Esophagus squamous epithelium (tissue), 5 donors: ENCODE measurements at places on chromosomes 11 and 22.
A peak's percentile ranks its signal among the peaks of the same experiment; 100 is the strongest.

GRCh38 chr22:19232623-19233022 is 54.1 kb upstream of the SLC25A1 start:
- no peak for DNase-seq

DNA sequence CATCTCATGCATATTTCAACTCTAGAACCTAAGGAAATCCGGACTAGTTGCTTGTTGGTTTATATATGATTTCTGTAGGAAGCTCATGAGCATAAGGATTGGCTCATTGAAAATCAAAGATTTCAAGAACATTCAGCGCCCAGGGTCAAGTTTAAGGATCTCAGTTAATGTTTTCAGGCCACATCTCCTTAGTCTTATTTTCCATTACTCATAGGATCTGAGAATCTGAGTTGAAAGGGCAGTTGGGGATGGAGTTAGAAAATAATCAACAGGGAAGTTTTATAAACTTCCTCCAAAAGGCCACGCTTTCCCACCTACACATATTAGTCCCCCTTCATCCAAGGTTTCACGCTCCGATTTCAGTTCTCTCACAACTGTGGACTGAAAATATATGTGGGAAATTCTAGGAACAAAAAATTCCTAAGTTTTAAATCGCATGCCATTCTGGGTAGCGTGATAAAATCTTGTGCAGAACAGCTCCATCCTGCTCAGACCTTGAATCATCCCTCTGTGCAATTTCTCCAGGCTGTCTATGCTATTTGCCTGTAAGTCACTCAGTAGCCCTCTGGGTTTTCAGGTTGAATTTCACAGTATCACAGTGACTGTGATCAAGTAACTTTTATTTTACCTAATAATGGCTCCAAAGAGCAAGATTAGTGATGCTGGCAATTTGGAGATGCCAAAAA is 160.2 kb downstream of the KIRREL3 start:
- DNase-seq: no peak

- DNase-seq: no peak
Measured at GRCh38 chr11:119741369-119742262, 12.6 kb upstream of the NECTIN1 start.

GRCh38 chr11:19673924-19674729 is 38.5 kb upstream of the NAV2 start:
- no peak for DNase-seq

GRCh38 chr11:62461740-62462507 is 43.1 kb downstream of the SCGB1A1 start:
- DNase-seq: no peak

DNA sequence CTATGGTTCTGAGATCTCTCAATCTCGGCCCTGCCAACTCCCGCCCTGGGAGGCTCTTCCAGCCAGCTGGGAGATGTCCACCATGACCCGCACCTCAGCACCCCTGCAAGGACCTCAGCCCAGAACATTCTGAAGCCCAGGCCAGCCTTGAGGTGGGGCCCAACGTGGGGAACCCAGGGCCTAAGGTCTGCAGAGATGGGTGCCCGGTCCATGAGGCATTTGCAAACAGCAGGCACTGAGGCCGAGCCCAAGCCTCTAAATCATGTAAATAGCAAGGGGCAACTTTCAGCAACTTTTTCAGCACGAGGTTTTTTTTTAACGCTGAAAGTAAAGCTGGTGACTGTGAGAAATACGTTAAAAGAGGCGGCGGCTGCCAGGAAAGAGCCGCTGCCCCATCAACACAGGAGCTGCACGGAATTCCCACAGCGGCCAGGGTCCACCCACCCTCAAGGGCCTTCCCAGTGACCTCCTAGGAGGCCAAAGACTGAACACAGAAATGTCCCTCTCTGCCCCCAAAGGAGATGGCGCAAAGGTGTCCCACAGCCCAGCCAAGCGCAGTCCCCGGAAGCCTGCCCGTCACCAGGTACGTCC is 46.9 kb downstream of the BRD1 start:
- no peak for DNase-seq

DNA sequence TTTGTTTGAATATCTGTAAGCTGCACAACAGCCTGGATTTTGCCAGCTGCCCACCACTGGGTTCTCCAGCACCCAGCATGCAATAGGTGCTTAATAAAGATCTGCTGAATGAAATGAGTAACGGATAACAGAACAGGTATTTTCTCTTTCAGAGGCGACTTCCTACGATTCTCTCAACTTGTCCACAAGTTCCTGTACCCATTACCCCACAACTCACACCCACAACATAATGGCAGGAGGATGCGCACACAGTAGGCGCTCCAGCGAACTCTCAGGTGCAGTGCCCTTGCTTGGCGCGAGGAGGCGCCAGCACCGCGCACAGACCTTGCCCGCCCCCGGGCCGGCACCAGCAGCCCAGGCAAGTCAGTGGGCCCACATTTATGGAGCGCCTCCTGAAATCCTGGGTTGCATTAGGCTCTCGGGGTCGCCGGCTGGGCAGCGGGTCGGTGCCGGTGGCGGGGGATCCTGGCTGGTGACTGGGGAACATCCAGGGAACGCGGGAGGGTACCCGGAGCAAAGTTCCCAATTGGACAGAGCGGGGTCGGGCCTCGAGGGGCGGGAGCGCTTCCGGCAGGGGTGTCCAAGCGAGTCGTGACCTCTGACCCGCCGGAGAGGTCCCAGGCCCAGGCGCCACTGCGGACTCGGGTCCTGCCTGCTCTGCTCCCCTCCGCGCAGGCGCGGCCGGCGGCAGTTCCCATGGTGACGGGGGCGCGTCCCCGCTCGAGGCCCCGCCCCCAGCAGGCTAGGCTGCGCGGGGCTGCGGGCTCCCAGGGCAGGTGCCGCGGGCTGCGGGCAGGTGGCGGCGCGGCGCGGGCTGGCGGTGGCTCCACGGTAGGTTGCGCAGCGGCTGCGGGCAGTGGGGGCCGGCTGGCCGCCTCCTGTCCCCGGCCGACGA is at the start of gene KIAA1671:
KIAA1671 (plus strand) TSS at position 775 of the 895 bp plus-strand sequence. CDS start 75,284 bp downstream, outside the sequence.
- no peak for DNase-seq

DNA sequence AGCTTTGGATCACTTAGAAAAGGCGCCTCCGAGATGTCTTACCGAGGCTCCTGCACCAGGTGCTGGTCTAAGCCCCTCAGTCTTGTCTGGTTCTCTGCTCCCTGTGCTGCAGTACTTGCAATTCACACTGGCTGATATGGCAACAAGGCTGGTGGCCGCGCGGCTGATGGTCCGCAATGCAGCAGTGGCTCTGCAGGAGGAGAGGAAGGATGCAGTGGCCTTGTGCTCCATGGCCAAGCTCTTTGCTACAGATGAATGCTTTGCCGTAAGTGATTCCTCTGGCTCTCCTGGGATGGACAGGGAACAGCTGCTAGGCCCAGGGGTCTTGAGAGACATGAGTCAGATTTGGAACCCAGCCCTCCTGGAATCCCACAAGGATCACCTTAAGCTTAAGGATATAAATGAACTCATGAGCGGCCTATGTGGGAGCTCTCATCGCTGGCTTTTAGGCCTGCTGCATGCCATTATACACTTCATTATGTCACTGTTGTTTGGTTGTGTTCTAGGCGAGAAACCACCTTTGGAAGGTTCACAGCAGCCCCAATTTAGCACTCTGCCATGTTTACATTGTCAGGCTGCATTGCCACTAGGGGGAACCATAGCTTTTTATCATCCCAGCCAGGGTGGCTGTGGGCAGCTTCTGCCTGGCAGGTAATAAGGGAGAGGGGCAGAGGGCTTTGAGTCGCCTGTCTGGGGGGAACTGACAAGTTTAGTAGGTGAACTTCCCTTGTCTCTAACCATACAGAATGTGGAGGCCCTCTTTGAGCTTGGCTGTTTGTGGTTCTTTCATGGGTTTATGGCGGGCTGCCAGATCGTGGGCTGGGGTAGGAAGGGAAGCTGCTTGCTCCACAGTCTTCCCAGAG is 8.5 kb downstream of the ACAD8 start:
- no peak for DNase-seq

DNA sequence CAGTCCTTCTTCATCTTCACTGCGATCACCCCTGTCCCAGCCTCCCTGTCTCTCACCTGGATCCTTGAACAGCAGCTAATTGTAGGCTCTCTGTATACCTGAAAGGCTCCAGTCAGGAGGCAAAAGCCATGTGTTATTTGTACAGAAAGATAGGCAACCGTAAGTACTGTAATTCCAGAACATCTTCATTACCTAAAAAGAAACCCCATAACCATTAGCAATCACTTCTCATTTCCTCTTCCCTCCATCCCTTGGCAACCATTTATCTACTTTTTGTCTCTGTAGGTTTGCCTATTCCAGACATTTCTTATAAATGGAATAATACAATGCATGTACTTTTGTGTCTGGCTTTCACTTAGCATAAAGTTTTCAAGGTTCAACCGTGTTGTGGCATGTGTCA is 17.8 kb downstream of the NAGA start:
- DNase-seq: no peak

GRCh38 chr22:43234264-43234988 is 47.5 kb upstream of the TTLL12 start:
- DNase-seq: no peak

GRCh38 chr11:60974726-60975125 is 3.2 kb downstream of the CD6 start:
- no peak for DNase-seq

DNA sequence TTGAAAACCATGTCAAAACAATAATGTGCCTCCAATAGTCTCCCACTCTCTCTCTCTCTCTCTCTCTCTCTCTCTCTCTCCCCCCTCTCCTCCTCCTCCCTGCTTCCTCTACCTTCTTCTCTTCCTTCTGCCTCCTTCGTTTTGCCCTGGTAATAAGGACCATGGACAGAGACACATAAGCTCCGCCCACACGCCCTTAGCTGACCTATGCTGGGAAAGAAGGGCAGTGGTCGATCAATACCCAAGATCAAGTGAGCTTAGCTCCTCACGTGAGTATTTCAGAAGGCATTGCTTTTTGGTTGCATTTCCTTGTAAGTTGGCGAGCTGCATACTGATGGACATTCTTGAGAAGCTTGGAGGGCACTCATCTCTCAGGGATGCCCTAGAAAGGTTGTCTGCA is 194.8 kb downstream of the MIAT start:
- DNase-seq: no peak

- DNase-seq: no peak
Measured at GRCh38 chr11:68044145-68044813, 5.5 kb downstream of the TCIRG1 start.

- no peak for DNase-seq
Measured at GRCh38 chr22:39351689-39352214, 2.0 kb downstream of the SYNGR1 start.

- no peak for DNase-seq
Measured at GRCh38 chr22:44025171-44026065, 1.3 kb downstream of the PARVB start.

GRCh38 chr11:61922539-61922938 is 5.2 kb upstream of the RAB3IL1 start:
- DNase-seq: no peak

DNA sequence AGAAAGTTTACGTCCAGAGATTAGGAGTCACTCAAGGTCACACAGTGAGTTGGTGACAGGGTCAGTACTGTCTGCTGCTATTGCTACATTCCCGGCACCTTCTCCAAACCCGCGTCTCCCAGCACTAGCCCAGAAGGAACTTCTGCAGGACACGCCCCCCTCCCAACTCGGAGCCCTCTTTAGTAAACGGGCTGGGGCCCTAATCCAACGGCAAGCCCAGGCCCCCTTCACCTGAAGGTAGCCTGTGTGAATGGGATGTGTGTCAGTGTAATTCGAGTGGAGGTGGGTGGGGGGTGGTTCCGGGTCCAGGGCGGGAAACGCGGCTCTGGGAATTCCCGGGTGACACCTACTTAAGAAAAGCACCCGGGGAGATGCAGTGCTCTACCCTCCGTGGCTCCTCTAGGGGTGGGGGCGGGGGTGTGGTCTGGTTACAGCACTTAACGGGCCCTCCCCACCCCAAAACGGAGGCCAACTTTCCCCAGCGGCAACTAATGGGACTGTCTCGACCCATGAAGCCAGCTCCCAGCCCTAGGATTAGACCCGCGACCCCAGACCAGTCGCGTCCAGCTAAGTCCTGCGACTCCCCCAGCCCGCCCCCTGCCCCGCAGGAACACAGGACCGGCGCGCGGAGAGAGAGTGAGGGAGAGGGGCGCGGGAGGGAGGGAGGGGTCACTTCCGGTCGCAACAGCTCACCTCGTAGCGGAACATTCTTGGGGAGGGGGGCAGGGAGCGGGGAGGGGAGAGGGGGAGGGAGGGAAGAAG is 468 bp downstream of the PATL1 start:
- peak; percentile 22 for DNase-seq

- no peak for DNase-seq
Measured at GRCh38 chr11:125768336-125769046, 10.1 kb downstream of the PATE2 start.

- DNase-seq: no peak
Measured at GRCh38 chr11:111162305-111162704, 83.2 kb upstream of the POU2AF2 start.

- DNase-seq: no peak
Measured at GRCh38 chr22:45154383-45154782, 9.3 kb upstream of the NUP50 start.

GRCh38 chr11:15309296-15309695 is 194.6 kb downstream of the INSC start:
- no peak for DNase-seq

- DNase-seq: peak; percentile 29
Measured at GRCh38 chr11:2305140-2305778, 3.4 kb downstream of the TSPAN32 start.

GRCh38 chr11:36238036-36238631 is 51.1 kb downstream of the COMMD9 start:
- DNase-seq: no peak

DNA sequence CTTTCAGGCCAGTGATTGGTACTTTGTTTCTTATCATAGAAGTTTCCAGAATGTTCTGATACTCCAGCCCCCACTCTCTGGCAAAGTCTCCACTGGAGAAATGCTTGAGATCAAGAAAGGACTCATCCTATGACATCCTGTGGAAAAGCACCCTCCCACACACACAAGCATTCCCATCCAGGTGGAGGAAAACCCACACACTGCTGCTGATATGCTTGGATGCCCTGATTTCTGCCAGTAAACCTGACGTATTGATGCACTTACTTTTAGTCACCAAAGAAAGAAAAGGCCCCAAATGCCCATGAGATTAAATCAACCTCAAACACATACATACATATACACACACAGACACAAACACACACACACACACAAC is 9.2 kb upstream of the SLC5A12 start:
- no peak for DNase-seq

- DNase-seq: no peak
Measured at GRCh38 chr11:12435264-12435663, 57.9 kb downstream of the PARVA start.
